Cerebellar nuclear complex (tissue), 1 donor: ENCODE measurements at places on chromosomes 5 and 9.

DNA sequence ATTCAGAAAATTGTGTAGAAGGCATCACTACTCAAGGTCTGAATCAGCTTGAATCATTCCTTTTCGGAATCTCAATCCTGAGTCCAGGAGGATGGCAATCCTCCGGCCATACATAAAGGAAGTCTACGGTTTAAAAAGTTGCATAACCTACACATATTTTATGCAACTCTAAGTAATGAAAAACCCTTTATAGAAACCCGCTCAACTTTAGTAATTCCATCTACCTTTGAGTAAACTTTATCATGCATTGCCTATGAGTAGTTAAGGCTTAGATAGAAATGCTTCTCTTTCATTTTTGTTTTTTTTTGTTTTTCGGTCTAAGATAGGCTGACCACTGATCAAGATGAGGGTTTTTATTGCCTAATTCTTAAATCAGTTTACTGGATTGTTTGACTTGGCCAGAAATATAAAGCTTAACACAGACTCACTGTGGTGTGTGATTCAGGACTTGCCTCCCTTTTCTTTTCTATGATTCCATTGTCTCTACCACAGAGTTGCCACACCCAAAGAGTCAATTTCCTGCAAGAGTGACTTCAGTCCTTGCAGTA, 85.0 kb downstream of the LURAP1L start:
- DNase-seq: no peak

DNA sequence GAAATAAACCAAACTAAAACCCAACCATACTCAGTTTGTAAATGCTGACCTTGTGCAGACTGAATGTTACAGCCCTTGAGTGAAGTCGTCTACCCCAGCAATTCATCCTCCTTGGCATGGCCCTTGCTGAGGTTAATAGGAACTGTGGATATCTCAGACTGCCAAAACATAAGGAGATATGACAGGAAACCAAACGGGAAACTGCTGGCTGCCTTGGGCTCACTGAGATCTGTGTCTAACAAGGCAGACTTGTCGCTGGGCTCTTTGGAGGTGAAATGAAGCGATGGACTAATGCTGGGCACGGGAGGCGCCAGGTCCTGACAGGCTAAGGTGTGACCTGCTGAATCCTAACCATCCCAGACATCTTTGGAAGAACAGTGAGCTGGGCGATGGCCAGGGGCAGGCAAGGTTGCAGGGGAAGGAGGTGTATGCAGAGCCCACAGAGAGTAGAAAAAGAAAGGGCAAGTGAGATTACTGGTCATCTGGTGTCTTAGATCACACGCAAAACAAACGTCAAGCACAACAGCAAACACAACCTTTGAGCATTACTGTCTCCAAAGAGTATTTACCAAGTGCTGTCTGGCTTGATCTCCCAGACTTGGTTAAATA, 44.6 kb upstream of the ALDH1A1 start:
- DNase-seq: no peak

DNA sequence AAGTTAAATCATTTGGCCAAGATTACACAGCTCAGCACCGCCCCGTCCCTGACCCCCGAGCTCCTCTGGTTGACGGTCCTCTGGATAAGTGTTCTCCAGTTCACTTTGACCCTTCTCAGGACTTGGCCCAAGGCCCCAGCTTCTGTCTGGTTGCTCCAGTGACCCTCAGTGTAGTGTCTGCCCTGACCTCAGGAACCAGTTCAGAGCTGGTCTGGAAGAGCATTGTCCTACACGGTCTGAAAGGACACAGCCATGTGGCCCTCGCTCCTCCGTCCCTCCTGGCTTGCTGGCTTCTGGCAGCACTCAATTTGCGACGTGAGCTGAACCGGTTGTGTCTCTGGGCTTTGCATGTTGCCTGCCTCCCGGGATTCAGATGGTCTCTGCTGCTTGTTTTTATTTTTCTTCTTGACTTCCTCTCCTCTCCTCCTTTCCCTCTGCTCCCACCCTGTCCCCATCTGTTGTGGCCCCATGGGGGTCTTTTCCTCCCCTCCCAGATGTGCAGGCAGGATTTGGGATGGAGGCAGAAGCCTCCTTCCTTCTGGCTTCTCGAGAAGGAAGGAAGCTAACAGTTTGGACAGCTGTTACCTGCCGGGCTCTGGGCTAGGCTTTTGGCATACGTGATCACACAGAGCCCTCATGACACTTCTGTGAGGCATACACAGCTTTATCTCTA, 72.0 kb downstream of the PPARGC1B start:
- no peak for DNase-seq

DNA sequence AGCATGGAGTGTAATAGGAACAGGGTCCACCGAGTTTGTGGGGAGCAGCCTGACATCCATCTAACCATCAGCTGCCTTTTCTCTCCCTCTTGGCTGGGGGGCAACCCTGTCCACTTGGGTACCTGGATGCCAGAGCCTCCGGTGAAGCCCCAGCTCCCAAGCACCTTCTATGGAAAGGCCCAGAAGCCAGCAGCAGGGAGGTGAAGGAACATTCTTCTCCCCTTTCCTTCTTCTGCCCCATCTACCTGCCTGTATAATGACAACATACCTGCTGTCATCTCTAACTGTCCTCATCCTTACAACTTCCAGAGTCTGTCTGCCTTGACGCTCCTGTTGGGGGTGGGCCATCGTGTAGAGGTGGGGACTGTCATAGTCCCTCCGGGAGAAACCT, 33.1 kb downstream of the THBS4 start:
- no peak for DNase-seq

GRCh38 chr5:107980923-107981692, 310.4 kb upstream of the EFNA5 start:
- DNase-seq: no peak

DNA sequence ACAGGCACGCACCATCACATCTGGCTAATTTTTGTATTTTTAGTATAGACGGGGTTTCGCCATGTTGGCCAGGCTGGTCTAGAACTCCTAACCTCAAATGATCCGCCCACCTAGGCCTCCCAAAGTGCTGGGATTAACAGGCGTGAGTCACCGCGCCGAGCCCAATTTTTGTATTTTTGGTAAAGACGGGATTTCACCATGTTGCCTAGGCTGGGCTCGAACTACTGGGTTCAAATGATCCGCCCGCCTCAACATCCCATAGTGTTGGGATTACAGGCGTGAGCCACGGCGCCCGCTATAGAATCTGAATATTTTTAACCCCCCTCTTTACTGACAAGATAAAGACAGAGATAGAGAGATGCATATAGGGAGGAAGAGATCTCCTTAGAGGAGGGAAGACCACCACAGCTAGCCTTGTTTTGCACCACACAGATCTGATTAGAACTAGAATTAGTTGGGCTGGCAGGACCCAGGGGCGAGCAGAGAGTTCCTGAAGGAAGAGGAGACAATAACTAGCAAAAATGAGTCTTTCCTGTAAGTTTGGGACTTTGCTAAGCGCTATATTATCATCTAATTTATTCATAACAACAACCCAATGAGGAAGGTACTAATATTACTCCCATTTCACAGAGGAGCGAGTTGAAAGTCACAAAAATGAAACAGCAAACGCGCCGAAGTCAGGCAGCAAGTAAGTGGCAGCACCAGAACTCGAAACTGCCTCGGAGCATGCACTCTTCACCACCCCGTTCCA, 1.5 kb upstream of the ANKHD1 start:
- no peak for DNase-seq

DNA sequence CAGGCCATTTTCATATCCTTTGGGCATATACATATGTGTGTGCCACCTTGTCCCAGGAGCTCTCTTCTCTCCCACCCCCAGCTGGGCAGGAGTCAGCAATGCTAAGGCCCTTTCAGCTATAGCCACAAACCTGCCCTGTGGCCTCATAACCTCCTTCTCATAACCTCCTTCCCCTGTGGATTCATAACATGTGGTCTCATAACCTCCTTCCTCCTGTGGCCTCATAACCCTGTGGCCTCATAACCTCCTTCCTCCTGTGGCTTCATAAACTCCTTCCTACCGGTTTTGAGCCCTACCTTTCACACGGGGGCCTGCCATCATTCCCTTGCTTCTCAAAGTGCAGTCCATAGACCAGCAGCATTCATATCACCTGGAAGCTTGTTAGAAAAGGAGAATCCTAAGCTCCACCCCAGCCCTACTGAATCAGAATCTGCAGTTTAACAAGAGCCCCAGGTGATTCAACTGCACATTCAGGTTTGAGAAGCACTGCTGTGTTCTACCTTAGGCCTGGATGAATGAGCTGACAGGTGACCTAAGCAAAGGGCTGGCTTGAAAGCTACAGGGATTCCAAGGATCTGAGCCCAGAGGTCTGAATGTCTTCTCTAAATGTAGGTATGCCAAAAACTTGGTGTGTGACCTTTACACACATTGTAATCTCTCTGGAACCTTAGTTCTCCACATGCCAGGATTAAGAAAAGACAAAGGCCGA, 41.9 kb upstream of the PLPP6 start:
- DNase-seq: no peak

DNA sequence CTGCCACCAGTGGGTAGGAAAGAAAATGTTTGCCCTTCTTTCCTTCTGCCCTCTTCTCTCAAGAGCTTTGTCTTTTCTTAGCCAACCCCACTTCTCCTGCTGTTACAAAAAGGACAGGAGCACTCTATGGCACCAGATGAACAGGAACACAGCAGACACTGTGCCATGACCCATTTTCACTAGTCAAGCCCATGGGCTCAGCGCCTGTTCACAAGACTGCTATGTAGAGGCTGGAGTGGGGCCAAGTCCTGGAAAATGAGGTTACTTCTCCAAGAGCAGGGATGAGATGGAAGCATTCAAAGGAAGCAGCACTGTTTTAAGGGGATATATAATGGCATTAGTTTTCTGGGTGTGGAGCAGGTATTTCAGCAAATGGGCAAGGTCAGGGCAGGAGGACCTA, 46.8 kb upstream of the GRAMD2B start:
- peak; percentile 80 for DNase-seq

GRCh38 chr5:141945511-141946051, 12.4 kb downstream of the PCDH12 start:
- no peak for DNase-seq

DNA sequence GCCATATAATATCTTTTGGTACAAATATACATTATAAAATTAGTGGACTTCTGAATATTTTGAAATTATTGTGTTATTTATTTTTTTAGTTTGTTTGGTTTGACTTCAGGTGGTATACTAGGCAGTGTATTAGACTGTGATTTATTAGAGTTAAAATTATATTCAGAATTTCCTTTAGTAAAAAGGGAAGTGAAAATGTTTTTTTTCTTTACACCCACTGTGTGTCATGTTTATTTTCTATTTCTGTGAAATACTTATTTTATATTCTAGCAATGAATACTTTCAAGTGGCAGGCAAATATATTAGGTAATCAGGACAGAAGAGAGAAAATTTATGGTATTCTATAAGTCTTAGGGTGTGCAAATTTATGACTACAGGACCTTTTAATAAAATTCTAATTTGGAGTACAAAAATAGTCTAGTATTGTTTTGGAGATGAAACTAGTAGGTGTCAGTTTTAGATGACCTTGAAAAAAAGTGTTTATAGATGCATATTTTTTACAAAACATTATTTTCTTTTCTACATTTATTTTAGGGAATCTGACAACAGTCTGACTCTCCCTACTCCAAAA, 8.8 kb downstream of the CSNK1G3 start:
- no peak for DNase-seq

GRCh38 chr5:469752-470483, 26.9 kb downstream of the EXOC3 start:
- no peak for DNase-seq

DNA sequence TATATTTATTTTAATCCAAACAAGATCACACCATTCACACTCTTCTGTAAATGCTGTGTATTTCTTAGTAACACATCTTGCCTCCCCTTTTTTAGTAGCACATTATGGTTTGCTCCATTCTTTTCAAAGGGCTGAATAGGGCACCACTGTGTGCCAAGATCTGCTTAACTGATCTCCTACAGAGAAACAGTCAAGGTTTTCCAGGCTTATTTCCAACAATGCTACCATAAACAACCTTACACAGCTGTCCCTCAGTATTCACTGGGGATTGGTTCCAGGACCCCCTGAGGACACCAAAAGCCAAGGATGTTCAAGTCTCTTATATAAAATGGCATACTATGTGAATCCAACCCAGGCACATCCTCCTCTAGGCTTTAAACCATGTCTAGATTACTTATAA, 16.5 kb downstream of the GOLM1 start:
- DNase-seq: peak; percentile 18

DNA sequence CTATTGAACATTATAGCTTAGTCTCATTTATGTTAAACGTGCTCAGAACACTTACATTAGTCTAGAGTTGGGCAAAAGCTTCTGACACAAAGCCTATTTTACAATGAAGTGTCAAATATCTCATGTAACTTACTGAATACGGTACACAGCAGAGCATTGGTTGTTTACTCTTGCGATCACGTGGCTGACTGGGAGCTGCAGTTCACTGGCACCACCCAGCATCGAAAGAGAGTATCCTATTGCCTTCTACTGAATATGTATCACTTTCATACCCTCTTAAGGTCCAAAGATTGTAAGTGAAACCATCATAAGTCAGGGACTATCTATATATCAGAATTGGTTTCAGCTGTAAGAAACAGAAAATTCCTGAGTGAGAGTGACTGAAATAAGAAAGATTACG, 42.6 kb upstream of the OSMR start:
- no peak for DNase-seq

GRCh38 chr9:5042661-5043178, 57.6 kb downstream of the JAK2 start:
- DNase-seq: no peak
